ENCODE measurements at places on chromosomes 16 and 17.

GRCh38 chr16:78605548-78606101, 506.2 kb downstream of the WWOX start:
- DNase-seq, result no peak

DNA sequence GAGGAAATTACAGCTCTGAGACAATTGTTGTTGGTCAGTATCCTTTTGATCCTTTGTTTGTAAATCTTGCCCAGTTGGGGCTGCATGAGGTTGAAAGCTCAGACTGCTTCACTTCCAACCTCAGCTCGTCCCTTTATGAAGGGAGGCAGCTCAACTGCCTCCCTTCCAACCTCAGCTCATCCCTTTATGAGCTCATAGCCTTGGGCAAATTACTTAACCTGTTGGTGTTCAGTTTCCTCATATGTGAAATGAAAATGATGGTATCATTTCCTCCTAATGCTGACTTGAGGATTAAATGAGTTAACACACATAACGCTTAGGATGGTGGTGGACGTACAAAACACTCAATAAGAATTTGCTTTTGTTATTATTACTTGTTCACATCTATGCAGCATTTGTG, 265.1 kb downstream of the CDH13 start:
- DNase-seq, result no peak

- DNase-seq, result no peak
Observed at GRCh38 chr17:18028952-18029540, 9.9 kb downstream of the ATPAF2 start.

GRCh38 chr17:16329519-16330271, 23.6 kb downstream of the CENPV start:
- no peak for DNase-seq

GRCh38 chr17:19539841-19540311, 6.2 kb downstream of the SLC47A1 start:
- DNase-seq, result no peak

- peak; percentile 56 for DNase-seq
Observed at GRCh38 chr17:45225051-45225700, 3.5 kb downstream of the FMNL1 start.

GRCh38 chr17:4136373-4136772, 6.5 kb downstream of the ZZEF1 start:
- DNase-seq, result no peak

GRCh38 chr16:14491861-14492529, 138.1 kb downstream of the PARN start:
- no peak for DNase-seq

DNA sequence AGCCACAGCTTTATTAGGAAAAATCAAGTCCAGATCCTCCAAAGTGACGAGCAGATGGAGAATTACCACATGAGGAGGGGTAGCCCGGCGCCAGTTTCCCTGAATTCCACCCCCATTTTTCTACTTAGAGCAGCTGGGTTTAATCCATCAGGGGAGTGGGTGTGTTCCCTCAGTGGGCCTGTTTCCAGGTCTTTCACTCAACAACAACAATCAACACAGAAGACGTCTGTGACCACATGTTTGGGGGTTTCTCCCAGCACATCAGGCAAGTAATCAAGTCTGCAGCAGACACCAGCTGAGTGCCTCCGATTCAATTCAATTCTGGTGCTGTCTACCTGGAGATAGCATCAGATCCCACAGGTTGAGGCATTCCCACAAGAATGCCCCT, 6.8 kb downstream of the SLC6A2 start:
- no peak for DNase-seq

GRCh38 chr16:1470481-1471251, 4.2 kb downstream of the CLCN7 start:
- DNase-seq, result no peak

- no peak for DNase-seq
Observed at GRCh38 chr17:63633742-63634141, 11.5 kb downstream of the MAP3K3 start.
